Stimulated activated CD4-positive, alpha-beta T cell treated with anti-CD3 and anti-CD28 coated beads, Interleukin-12 subunit alpha, Interleukin-12 subunit beta, amount 100 ng/mL, for 24 hours (primary cell): ENCODE measurements at places on chromosomes 1 and 21.

- DNase-seq: no peak
Measured at GRCh38 chr1:51329443-51330325, 678 bp downstream of the TTC39A start.

DNA sequence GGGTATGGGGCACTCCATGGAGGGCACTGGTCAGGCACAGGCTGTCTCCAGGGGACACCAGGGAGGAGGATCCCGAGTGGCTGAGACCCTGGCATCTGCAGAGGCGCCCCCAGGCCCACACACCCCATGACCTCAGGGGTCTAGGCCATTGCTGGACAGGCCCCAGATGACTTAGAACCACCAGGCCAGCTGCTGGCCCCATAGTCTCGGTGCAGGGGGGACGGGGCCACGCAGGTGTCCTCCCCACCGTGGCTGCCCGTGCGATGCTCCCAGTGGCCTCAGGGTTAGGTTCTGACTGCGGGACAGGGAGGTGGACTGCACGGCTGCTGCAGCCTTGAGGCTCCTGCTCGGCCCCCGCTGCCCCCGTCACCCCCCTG, 44.0 kb downstream of the MORN1 start:
- no peak for DNase-seq

- DNase-seq: no peak
Measured at GRCh38 chr1:214337511-214337910, 56.6 kb downstream of the SMYD2 start.

- DNase-seq: no peak
Measured at GRCh38 chr1:11525151-11525505, 46.2 kb downstream of the DISP3 start.

DNA sequence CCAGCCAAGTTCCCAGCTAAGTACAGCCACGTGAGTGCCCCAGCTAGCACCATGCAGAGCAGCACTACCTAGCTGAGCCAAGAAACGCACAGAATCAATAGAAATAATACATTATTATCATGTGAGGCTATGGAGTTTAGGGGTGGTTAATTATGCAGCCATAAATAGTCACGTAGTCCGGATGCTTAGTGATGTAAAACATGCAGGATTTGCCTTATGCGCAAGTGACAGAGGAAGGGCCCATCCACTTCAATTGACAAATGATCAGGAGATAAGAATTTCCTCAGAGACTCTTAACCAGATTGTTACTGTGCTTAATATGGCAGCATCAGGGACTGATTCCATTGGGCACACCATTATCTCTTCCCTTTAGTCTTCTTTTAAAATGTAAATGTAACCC, 44.8 kb upstream of the DUSP10 start:
- no peak for DNase-seq

DNA sequence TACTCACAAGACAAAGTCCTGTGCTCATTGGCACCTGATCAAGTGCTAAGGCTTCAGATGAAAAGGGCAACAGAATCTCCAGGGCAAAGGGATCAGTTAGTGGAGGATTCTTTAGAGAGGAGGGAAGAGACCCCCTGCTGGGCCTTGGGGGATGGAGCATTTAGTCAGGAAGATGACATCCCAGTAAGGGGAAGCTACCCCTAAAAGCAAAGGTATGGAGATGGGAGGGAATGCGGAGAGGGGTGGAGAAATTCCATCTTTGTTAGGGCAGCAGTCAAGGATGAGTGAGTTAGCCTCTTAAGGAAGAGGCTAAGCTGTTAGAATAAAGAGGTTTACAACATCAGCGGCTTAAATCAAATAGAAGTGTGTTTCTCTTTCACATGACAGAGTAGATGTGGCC, 67.4 kb downstream of the ST6GALNAC3 start:
- DNase-seq: no peak

GRCh38 chr1:155307247-155307740, 1.4 kb upstream of the FDPS start:
- no peak for DNase-seq

- no peak for DNase-seq
Measured at GRCh38 chr1:147618077-147618569, 52.2 kb downstream of the ACP6 start.

DNA sequence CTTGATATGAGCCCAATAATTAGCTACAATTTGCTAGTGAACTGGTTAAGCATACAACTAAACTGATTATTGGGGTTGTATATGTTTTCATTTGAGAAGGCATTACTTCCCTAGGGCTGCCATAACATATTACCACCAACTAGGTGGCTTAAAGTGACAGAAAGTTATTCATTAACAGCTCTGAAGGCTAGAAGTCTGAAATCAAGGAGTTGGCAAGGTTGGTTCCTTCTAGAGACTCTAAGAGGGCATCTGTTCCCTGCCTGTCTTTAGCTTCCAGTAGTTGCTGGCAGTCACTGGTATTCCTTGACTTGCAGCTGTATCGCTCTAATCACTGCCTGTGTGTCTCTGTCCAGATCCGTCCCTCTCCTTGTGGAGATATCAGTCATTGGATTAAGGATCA, 86.3 kb downstream of the LHX9 start:
- no peak for DNase-seq

- DNase-seq: no peak
Measured at GRCh38 chr1:97196825-97197516, 475.4 kb downstream of the PTBP2 start.

- no peak for DNase-seq
Measured at GRCh38 chr1:234953655-234954405, 174.8 kb downstream of the TOMM20 start.

GRCh38 chr1:50416553-50417453, 6.4 kb downstream of the DMRTA2 start:
- no peak for DNase-seq

DNA sequence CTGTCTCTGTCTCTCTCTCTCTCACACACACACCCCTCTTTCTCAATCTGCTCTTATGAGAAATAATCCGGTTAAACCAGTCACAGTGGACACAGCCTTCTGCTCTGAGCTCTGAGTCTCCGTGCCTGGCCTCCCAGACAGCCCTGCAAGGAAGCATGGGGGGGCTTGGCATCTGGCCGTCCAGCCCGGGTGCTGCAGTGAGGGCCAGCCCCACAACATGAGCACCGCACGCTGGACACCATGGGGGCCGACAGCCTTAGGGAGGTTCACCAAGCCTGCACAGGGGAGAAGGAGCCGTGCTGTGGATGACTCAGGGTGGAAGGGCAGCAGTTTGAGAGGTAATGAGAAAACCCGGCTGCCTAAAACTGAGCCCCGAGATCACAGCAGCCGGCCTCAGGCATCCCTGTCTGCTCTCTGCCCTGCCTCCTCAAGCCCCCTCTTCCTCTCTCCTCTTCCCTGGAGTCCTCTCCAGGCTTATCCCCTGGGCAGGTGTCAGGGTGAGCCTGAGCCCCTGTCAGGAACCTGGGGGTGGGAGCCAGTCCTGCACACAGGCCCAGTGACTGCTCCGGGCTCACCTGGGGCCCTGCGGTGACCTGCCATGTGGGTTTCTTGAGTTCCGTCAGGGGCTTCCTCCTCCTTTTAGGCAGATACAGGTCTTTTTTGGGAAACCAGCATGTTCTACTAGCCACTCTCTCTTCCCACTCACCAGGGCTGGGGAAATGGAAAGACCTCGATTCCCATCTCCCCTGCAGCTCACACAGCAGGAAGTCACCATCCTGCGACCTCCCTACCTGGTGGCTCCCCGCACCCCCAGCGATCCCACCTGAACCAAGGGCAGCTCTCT, 92.8 kb downstream of the ITPKB start:
- DNase-seq: no peak

DNA sequence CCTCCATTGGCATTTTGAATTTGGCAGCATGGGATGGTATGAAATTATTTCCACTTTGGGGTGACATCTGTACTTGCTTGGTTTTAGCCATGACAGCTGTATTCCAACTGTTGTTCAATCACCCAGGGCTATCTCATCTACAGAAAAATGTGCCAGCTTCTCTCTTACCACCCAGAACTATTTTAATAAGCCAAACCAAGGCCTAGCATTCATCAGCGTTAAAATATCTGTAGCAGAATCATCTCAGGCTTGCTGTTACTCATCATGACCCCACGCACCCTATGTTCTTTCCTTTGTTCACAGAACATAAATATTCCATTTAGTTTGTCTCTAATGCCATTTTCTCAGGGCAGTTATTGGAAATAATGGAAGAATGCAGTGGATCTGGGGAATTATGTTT, 49.8 kb downstream of the GIPC2 start:
- DNase-seq: no peak

GRCh38 chr1:77133731-77134358, 85.4 kb downstream of the PIGK start:
- DNase-seq: no peak

DNA sequence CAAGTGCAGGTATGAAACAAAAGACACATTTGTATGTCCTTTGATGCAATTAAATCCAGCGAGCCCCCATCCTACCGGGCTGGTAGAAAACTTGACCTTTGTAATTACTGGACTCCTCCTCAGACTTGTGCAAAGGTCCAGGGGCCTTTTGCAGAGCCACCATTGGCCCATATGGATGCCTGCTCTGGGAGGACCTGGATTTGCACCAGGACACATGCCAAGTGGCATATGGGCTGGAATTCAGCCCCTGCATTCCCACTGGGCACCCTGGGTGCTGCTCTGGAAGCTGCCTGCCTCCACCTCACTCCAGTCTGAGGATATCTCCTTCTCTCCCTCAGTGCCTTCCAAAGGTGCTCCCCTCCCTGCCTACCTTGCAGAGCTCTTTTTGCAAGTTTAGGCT, 36.0 kb downstream of the LACTBL1 start:
- DNase-seq: no peak

- DNase-seq: no peak
Measured at GRCh38 chr1:246907472-246907871, 24.3 kb downstream of the AHCTF1 start.

- DNase-seq: no peak
Measured at GRCh38 chr1:244050835-244051444, at the start of gene ZBTB18. TSS of gene ZBTB18 (plus strand) at chr1:244051283. CDS start at chr1:244051432, 149 bp downstream.

DNA sequence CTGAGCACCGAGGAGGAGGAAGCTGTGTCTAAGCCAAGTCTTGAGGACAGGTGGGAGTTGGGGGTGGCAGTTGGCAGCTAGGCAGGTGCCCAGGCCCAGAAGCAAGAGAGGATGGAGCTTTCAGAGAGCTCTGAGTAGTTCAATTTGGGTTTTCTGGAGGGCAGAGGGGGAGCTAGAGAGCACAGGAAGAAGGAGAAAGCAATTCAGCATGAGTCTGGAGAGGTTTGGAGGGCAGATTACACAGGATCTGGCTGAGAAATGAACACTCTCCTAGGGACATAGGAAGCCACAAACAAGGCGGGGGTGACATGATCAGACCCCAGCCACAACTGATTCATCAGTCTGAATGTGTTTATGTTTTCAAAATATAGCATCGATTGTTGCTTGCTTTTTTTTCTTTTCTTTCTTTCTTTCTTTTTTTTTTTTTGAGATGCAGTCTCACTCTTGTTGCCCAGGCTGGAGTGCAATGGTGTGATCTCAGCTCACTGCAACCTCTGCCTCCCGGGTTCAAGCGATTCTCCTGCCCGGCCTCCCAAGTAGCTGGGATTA, 23.8 kb downstream of the PTPRF start:
- no peak for DNase-seq

DNA sequence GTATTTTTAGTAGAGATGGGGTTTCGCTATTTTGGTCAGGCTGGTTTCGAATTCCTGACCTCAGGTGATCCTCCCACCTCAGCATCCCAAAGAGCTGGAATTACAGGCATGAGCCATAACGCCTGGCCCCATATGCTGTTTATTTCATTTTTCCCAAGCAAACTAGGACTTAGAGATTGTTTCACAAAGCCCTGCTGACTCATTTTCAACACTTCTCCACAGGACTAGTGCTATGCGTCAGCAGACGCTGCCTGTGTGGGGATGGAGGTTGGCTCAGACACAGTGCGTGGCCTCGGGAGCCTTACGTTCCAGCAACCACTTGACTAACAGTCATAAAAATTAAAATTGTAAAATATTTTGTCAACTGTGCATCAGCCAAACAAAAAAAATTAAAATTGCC, 22.7 kb downstream of the PKNOX1 start:
- DNase-seq: no peak

DNA sequence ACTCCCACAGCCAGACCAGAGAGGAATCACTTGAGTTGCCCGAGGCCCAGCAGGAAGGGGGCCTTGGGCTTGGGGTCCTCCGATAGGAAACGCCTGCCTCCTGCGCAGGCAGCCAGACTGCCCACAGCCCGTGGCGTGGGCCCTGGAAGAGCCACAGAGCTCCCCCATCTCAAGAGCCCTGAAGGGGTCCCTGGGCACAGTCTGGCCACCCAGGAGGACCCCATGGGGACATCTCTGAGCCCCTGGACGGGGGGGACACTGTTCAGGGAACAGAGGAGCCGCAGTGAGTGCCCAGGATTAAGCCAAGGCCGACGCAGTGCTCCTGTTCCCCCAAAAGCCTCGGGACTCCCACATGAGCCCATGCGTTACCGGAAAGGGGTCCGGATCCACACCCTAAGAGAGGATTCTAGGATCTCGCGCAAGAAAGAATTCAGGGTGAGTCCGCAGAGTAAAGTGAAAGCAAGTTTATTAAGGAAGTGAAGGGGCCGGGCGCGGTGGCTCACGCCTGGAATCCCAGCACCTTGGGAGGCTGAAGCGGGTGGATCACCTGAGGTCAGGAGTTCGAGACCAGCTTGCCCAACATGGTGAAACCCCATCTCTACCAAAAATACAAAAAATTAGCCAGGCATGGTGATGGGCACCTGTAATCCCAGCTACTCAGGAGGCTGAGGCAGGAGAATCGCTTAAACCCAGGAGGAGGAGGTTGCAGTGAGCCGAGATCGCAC, 38.1 kb upstream of the LBR start:
- no peak for DNase-seq

- no peak for DNase-seq
Measured at GRCh38 chr1:167272369-167272957, 51.8 kb downstream of the POU2F1 start.

DNA sequence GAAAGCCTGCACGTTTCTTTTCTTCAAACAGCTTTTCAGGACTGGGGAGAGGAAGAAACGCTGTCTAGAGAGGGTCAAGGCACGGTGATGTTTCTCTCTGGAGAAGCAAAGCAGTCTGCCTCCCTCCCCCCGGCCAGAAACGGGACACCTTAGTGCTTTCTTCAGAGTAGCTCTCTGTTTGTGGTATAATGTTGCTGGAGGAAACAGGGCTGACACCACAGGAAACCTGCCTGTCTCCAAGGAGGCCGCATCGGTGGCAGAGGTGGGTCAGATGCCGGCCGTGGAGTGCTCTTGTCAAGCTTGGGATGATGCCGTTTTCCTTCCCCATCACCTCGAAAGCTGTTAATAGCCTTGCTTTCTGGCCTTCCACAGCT, 139.4 kb downstream of the DHRS3 start:
- DNase-seq: no peak

- no peak for DNase-seq
Measured at GRCh38 chr21:31948676-31949075, 75.9 kb downstream of the HUNK start.
